ENCODE measurements at places on chromosomes 11 and 22.

DNA sequence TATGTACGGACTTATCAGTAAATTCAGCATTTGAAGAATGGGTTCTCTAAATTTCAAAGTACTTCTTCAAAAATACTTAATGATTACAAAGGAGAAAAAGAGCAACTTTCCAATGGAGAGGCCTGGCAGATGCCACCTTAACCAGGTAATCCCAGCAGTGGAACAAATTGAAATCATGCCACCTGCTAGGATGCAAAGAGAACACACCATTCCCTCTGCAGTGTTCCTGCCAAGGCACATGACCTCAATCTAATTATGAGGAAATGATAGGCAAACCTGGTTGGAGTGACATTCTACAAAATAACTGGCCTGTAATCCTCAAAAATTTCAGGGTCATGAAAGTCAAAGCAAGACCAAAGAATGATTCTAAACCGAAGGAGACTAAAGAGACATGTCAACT, 21.5 kb downstream of the TNRC6B start:
- no peak for DNase-seq

- no peak for DNase-seq
Measured at GRCh38 chr11:11251394-11251970, 101.6 kb downstream of the CSNK2A3 start.

- DNase-seq, result no peak
Measured at GRCh38 chr11:72552399-72552910, 118.1 kb upstream of the CLPB start.

DNA sequence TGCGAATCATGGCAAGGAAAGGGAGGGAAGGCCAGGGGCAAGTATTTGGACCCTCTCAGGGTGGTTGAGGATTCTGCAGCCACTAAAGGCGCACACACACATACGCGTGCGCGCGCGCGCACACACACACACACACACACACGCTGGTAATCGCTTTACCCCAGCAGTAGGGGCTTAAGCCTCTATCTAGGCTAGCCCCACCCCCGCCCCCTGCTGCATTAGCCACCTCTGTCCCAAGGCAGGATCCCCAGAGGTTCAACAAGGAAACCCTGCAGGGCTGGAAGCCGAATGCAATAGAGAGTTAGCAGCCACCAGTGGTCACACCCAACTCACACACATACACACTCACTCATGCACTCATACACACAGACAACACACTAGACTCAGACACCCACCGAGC, 28.6 kb upstream of the ELFN2 start:
- no peak for DNase-seq

- no peak for DNase-seq
Measured at GRCh38 chr11:69721106-69721505, 17.3 kb upstream of the FGF19 start.

DNA sequence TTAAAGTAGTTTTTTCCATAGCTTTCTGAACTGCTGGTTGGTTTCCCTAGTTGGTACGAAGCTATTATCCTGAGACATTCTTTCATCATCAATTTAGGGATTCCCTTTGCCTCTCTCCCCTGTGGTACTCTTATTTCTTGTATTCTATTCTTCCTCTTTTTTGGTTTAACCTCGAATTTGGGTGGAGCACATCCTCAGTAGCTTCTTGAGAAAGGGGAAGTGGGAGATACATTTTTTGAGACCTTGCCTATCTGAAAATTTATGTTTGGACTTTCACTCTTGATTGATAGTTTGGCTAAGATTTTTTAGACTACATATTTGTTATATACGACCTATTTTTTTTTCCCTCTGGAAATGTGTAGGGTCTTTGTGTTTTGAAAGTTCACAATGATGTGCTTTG, 121.7 kb upstream of the ZBED5 start:
- no peak for DNase-seq

- no peak for DNase-seq
Measured at GRCh38 chr11:111729831-111730311, 36.3 kb downstream of the PPP2R1B start.

GRCh38 chr22:42268852-42269410, 1.5 kb downstream of the TCF20 start:
- no peak for DNase-seq

DNA sequence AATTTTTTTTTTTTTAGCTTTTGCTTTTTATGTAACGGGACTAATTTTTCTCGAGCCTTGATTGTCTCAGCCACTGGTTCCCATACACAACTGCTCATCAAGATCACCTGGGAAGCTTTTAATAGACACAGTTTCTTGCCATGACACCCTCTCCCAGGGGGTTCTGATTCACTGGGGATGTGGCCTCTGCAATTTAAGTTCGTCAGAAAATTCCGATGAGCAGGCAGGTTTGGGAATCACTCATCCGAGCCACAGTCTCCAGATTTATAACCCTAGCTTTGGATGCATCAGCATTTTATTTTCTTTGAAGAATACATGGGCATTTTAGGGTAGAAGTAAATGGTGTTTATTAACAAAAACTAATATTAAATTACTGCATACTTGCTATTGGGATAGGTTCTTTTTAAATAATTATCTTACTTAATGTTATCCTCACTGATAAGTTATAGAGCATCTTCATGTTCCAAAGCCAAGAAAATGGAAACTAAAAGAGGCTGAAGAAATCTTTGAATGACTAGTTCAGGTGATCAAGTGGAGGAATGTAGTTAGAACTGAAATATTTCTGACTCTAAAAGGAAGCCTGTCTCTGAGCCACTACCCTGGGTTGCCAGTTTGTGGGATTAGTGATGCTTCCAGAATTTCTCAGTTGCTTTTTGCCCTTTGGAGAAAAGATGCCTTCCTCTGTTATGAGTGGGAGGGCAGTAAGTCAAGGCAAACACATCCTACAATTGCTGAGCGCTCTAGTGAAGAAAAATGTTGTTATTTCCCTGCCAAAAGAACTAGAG, 319.0 kb downstream of the DDX10 start:
- DNase-seq, result no peak

GRCh38 chr11:46999217-46999616, 62.7 kb downstream of the CSTPP1 start:
- DNase-seq, result no peak

DNA sequence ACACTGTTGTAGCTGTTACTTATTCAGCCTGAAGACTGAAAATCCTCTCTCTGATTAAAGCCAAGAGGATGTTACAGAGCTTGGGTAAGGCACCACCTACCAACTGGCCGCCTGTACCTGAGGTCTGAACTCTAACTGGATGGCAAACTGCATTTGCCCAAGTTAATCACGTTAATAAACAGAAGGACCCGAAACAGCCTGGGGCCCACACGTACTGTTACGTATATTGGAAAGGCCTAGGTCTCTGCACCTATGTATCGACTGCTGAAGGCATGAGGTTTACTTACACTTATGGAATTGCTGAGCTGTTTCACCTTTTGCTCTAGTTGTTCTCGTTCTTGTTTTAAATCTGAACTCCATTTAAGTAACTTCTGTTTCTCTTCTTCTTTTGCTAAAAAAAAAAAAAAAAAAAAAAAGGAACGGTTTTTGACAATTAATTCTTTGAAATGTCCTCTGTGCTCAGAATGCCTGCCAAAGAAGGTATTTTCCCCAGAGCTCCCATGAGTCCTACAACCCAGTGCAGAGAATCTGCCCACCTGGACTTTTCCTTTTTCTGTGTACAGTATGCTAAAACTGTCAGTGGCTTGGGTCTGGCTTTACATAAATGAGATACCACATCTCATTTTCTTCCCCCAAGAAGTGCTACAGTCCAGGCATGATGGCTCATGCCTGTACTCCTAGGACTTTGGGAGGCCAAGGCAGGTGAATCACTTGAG, 13.1 kb downstream of the LARGE2 start:
- DNase-seq, result no peak

- no peak for DNase-seq
Measured at GRCh38 chr11:118785362-118785761, 5.6 kb downstream of the DDX6 start.
